Breast epithelium (tissue), 4 donors: ENCODE measurements at places on chromosomes 7 and 10. TPM values are rescaled to one million over a fixed set of nuclear protein-coding genes. Genes with fewer than 3 reads are reported as not detected.

Gene CFAP43
- 8.5 TPM for total RNA-seq

Gene GIMAP8
- 11.5 TPM for total RNA-seq

- H3K4me1 ChIP-seq = no peaks in the 10 kb centered on the region
- H3K27ac ChIP-seq = peak overlapping the region; percentile 48
- no peaks in the 10 kb centered on the region for H3K36me3 ChIP-seq
- H3K27me3 ChIP-seq = no peaks in the 10 kb centered on the region
Observed at GRCh38 chr7:141562036-141562435, 10.8 kb downstream of the AGK start.

GRCh38 chr7:117249696-117250095, 73.2 kb downstream of the WNT2 start:
- no peak overlapping the region for H3K4me3 ChIP-seq
- H3K27ac ChIP-seq = no peak overlapping the region
- DNase-seq = no peak
- no peaks in the 10 kb centered on the region for H3K27me3 ChIP-seq
- H3K36me3 ChIP-seq = no peaks in the 10 kb centered on the region

GRCh38 chr7:2641406-2642393, 9.9 kb downstream of the TTYH3 start:
- peak; percentile 83 for DNase-seq
- no peaks in the 10 kb centered on the region for H3K36me3 ChIP-seq
- H3K27ac ChIP-seq = peak overlapping the region; percentile 71
- peak overlapping the region; percentile 14 for H3K4me3 ChIP-seq
- no peaks in the 10 kb centered on the region for H3K27me3 ChIP-seq
- peaks cover 11% of the 10 kb centered on the region for H3K4me1 ChIP-seq

GRCh38 chr7:46658281-46658680, 737.2 kb upstream of the IGFBP3 start:
- no peaks in the 10 kb centered on the region for H3K36me3 ChIP-seq
- H3K4me3 ChIP-seq = no peak overlapping the region
- no peaks in the 10 kb centered on the region for H3K4me1 ChIP-seq

GRCh38 chr7:29063236-29063635, 83.1 kb downstream of the CPVL start:
- no peak for DNase-seq
- H3K4me1 ChIP-seq = no peaks in the 10 kb centered on the region
- H3K36me3 ChIP-seq = no peaks in the 10 kb centered on the region
- H3K27ac ChIP-seq = no peak overlapping the region
- no peak overlapping the region for H3K4me3 ChIP-seq

DNA sequence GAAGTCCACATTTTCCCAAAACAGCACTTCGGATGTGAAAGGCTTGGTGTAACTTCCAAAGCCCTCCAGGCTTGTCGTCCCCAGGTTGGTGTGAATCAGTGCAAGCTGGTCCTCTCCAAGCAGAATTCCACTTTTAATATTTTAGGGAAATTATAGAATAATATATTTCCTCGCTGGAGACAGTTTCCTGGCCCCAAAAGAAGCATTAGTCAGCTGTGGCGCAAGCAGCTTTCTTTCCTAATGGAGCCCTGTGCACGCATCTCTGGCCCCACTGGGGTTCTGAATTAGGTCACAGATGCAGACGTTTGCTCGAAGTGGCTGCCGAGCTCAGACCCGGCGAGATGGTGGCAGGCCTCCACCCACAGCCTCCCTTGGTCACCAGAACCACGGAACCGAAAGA, 33.3 kb upstream of the MNX1 start:
- H3K27me3 ChIP-seq = peaks cover 6% of the 10 kb centered on the region
- H3K36me3 ChIP-seq = no peaks in the 10 kb centered on the region
- no peak for DNase-seq
- H3K4me1 ChIP-seq = no peaks in the 10 kb centered on the region

DNA sequence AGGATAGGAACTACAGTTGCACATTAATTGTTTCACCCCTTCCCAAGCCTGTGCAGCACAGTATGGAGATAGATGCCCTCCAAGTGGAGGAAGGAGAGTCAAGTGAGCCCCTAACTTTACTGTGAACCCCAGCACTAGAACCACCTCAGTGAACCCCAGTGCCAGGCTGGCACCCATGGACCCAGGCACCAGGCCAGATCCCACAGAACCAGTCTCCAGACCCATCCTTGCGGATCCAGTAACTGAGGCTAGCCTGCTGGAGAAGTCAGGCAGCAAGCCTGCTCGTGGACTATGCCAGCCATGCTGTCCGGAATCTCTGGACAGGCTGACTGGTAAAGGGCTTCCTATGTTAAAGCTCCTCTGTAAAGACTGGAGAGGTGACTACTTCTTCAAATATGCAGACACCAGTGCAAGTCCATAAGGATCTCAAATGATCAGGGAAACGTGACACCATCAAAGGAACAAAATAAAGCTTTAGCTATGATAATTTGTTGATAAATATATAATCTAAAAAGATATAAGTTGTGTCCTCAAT, 27.7 kb downstream of the SHOC2 start:
- no peak overlapping the region for H3K27ac ChIP-seq
- no peaks in the 10 kb centered on the region for H3K36me3 ChIP-seq
- no peaks in the 10 kb centered on the region for H3K27me3 ChIP-seq
- H3K4me1 ChIP-seq = no peaks in the 10 kb centered on the region
